Right lung (tissue), 10 donors: ENCODE measurements at places on chromosomes 13 and 19. TPM values are rescaled to one million over a fixed set of nuclear protein-coding genes. Genes with fewer than 3 reads are reported as not detected.

GRCh38 chr13:112161521-112162301, 94.8 kb downstream of the SOX1 start:
- DNase-seq: no peak

The MAB21L1 gene
- not detected for polyA plus RNA-seq

GRCh38 chr19:39155114-39155700, 29.6 kb downstream of the PAK4 start:
- no peak for DNase-seq

- DNase-seq: no peak
Observed at GRCh38 chr19:49811328-49811727, 1.8 kb downstream of the FUZ start.

GRCh38 chr13:98506322-98506721, 70.6 kb downstream of the STK24 start:
- no peak for DNase-seq

- DNase-seq: no peak
Observed at GRCh38 chr19:3276341-3276799, 51.9 kb downstream of the CELF5 start.

DNA sequence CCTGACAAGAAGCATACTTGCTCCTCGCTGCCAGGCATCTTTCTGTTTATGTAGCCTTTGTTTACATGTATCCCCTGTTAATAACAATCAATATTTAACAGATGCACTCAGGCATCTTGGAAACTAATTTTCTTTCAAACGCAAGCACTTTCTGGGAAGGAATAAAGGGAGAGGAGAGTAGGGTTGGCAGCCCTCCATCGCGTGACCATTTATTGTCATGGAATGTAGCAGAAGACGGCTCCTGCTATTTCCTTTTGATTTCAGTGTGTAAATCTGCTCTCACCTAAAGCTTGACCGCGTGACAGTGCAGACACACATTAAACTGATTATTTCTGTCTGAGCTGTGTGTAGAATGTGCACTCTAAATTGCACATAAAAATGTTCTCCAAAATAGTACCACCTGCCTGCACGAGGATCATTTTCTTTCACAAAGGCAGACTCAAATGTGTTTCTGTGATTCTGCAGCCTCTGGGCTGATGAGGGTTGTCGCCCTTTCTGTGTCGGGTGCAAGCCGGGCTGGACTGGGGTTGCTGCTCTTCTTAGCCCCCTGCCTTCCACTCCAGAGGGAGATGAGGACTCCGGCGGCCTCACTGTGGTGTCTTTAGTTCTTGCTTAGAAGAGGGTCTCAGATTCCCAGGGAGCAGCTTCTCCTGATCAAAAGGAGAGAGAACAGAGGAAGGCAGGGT, 223.5 kb upstream of the MAB21L1 start:
- no peak for DNase-seq
